Activated CD4-positive, CD25-positive, alpha-beta regulatory T cell treated with anti-CD3 and anti-CD28 coated beads, Interleukin-2, amount 50 U/mL, for 24 hours (primary cell): ENCODE measurements at places on chromosomes 11 and 22.

- no peak for ATAC-seq
These were observed 22.5 kb downstream of the CD5 start for GRCh38 chr11:61124574-61125309.

DNA sequence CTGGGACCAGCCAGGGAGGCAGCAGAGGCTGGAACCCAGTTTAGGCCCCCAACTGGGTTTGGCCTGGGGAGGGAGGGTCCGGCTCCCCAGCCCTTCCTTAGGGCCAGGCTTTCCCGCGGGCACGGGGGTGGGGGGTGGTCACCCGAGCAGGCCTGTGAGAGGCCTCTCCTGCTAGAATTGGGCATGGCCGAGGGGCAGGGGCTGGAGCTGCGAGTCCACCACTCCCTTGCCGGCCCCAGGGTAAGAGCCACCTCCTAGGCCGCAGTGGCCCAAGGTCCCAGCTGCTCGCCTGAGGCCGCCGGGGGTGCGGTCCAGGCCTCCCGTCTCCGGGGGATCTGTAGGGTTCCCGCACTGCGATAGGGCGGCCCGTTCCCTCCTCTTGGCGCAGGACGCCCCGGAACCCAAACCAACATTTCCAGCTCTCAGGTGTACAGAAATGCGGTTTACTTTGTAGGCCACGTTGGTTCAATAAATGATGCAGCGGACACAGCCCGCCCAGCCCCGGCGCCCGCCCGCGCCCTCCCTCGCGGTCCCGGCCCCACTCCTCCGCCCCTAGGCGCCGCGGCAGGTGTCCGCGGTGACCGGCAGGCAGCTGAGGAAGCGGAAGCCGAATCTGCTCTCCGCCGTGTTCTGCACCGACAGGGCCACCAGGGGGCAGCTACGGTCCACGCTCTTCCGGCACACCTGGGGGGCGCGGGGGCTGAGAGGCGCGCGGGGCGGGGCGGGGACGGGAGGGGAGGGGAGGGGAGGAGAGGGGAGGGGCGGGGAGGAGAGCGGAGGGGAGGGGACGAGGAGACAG lies 5.9 kb downstream of the LMNTD2 start:
- ATAC-seq, result peak; percentile 78

GRCh38 chr22:42978453-42979103 lies 36.4 kb downstream of the PACSIN2 start:
- ATAC-seq, result no peak

DNA sequence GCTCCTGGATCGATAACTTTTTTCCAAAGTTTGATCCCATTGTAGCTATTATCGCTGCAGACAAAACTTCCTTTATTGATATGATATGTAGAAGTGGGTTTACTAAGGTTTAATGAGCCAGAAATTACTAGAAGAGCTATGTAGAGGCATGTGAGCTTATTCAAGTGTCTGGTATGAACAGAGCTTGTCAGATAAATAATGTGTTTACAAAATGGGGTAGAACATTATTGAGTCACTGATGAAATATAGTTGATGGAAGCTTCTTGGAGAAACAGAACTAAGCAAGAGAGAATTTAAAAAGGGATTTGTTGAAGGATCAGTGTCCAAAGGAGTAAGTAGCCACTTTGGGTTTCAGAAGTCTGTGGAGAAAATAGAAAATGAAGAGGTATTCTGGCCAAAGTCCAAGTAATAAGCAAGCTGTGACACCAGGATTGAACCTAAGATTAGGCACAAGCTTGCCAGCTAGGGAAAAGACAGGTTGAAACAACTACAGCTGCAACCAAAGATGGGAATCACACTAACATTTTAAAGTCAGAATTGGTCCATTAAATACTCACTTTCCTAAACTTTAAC lies 104.3 kb downstream of the MAML2 start:
- no peak for ATAC-seq

DNA sequence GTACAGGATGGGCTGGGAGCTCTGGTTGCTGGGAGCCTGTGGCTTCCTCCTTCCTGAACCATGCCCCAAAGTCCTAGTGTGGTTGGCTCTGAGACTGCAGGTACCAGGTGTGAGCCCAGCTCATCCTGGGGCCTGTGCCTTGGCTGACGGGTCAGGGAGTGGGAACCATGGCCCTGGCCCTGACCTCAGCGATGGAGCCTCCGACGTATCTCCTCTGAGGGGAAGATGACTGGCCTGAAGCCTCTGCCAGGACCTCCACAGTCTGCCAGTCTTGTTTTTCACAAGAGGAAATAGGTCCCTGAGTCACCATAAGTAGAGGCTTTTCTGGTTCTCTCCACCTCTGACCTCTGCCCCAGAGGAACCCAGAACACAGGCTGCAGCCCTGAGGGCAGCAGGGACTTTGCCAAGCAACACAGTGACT lies 3.4 kb downstream of the RCE1 start:
- ATAC-seq, result no peak
